ENCODE measurements at places on chromosomes 7 and 10.

GRCh38 chr10:77643795-77644468 lies 6.3 kb upstream of the KCNMA1 start:
- peak; percentile 38 for DNase-seq

DNA sequence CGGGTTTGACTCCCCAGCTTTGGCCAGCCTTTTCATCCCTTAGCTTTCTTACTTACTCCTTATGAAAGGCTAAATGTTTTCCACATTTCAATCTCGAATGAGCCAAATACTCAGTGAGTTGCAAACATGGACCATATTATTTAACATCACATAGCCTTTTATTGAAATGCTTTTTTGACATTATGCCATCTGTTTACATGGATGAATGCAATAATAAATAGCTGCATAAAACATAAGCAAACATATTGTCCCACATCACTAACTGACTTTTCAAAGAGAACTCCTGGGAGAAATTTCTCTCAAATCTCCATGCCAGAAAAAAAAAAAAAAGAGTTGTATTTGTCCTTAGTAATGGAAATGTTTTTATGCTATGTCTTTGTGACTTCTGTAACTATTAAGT lies 134.9 kb downstream of the LSMEM1 start:
- no peak for DNase-seq

GRCh38 chr10:283916-284356 lies 148.7 kb downstream of the ZMYND11 start:
- no peak for DNase-seq

DNA sequence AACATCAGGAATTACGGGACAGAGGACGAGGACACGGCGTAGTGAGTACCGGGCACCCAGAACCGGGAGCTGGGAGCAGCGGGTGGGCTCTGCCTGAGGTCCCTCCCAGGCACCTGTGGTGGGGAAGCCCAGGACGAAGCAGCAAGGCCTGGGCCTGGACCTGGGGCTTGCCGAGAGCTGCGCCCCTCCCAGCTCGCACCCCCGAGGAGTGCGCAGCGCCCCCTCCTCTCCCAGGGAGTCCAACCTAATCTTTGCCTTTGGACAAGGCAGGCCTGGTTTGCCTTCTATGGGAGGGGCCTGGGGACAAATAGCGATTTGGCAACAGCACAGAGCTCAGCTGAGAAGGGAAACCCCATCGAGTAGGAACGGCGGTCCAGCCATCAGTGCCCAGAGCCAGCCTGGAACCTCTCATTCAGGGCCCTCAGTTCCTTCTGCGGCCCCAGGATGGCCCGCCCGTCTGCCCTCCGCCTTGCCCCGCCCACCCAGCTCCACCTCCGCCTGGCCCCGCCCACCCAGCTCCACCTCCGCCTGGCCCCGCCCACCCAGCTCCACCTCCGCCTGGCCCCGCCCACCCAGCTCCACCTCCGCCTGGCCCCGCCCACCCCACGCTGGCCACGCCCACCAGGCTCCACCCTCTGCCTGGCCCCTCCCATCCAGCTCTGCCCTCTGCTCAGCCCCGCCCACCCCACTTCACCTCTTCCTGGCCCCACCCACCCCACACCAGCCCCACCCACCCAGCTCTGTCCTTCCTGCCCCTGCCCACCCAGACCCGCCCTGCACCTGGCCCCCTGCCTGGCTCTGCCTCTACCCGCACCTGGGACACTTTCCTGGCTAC lies 32.5 kb upstream of the KNDC1 start:
- no peak for DNase-seq

DNA sequence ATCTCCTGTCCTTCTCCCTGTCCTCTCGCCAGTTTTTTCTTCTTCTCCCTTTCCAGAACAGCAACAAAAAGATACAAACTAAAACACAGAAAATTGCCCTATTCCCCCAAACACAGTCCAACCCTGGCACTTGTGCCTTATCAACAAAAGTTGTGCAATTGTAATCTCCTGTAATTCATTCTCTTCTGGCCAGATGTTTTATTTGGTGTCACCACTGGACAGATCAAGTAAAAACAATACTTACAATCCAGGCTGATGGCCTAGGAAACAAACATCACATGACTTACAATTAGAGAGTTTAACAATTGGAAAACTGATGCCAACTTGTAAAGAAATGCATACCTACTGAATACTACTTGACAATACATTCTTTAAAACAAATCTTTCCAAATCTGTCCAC lies 231.6 kb downstream of the ETV1 start:
- no peak for DNase-seq

- no peak for DNase-seq
These were observed 30.2 kb upstream of the EZH2 start for GRCh38 chr7:148914208-148914777.

- DNase-seq = no peak
These were observed 5.4 kb downstream of the TRDMT1 start for GRCh38 chr10:17196045-17196444.

DNA sequence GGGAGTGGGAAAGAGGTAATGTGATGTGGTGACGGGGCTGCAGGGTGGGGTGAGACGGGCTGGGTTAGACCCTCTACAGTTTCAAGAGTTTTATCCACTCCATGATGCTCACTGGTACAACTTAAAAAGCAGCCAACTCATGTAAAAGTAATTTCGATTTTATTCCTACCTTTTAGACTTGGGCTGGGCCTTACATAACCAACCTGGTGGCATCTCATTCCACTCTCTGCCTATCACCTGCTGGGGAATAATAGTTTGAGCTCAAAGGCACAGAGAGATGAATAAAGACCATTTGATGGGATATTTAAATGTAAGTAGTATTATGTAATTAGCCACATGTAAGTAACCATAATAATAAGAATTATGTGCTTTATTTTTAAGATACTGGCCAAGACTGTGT lies 366.0 kb upstream of the RNF32 start:
- no peak for DNase-seq

DNA sequence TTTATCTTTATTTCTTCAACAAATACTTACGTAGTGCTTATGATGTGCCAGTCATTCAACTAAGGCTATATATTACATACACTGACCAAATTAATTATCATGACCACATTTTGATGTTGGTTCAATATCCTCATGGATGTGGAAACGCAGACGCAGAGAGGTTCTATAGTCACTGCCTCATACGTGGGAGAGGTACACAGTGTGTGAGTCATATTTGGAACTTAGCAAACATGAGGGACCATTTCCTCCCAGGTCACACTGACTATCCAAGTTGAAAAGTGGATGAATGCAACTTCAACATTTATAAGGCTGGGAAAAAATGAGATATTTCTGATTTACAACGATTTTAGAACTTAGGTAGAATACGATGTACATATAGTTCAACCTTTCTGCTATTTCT lies 113.6 kb downstream of the PRLHR start:
- DNase-seq = no peak

GRCh38 chr7:140485500-140486265 lies 6.4 kb upstream of the MKRN1 start:
- DNase-seq = no peak

DNA sequence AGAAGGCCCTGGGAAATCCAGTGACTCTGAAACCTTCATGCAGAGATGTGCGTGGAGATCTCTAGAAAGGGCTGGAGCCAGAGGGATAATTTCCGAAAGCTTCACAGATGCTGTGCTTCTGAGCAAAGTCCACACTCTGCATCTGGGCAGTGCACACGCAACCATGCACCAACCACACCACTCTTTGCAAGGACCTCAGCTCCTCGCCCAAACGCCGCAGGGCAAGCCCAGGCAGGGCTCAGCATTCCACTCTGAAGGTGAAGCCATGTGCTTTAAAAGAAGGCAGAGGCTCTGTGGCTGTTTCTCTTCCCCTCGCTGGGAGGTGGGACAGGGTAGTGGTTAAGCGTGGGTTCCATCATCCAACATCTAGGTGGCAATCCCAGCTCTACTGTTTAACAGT lies 48.4 kb downstream of the ASB13 start:
- no peak for DNase-seq

DNA sequence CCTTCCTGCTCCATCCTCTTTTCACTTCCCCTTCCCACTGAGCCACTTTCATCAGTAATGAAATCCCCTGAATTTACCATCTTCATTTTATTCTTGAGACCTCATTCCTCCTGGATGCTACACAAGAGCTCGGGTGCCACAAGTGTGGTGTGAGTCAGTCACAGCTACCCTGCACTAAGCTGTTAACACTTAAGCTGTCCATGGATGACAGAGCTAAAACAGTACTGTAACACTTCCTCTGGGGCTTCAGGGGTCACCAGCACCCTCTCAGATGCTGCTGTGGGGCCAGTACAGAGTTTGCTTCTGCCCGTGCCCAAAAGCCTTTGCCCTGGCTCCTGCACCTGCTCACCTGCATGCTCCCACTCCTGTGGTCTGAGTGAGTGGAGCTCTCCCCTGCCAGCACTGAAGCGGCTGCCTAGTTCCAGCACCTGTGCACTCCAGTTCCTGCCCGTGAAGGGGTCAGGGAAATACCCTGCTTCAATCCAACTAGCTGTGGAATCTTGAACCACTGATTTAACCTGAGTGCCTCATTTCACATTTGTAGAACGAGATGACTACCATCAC lies 71.9 kb downstream of the POT1 start:
- DNase-seq = no peak

- DNase-seq = no peak
These were observed 34.7 kb upstream of the CFAP46 start for GRCh38 chr10:132977076-132977475.

DNA sequence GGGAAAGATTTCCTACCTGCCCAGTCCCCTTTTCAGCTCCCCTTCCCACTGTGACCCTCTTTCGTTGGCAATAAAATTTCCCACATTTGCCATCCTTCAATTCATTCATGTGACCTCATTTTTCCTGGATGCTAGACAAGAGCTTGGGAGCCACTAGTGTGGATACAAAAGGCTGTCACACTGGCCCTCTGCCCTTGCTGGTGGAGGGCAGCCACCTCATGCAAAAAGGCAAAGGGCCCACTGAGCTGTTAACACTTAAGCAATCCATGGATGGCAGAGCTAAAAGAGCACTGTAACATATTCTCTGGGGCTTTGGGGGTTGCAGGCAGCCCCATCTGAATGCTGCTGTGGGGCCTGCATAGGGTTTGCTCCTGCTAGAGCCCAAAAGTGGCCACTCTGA lies 315.1 kb downstream of the NEBL start:
- DNase-seq = no peak

- DNase-seq = no peak
These were observed 196.8 kb downstream of the PTN start for GRCh38 chr7:137146552-137147337.

DNA sequence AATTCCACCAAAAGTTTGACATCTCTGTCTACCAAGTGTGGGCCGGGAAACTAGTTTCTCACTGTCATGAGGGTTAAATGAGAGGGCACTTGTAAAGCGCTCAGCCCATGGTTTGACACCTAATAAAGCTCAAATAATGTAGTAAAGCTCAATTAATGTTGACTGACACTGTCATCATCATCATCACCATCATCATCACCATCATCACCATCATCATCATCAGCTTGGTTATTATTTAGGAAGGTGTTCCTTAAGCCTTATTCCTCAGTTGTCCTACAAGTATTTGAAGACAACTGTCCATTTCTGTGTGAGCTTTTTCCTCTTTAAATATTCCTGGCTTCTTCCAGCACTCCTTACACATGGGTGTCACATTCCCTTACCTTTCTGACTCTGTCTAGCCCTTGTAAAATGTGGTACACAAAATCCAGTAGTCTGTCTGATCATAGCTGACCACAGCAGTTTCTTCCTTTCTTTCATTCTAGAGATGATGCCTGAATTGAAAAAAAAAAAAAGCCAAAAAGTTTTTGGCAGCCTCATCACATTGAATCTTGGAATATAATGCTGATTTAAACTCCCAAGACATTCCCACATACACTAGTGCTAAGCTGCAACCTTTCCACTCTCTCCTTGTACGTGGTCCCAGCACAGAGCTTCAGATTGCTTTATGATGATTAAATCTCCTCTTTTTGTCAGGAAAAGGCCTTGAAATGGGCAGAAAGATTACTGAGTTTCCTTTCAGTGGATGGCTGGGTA lies 40.6 kb upstream of the SEPHS1 start:
- DNase-seq = no peak

- no peak for DNase-seq
These were observed 38.2 kb downstream of the ANXA8 start for GRCh38 chr10:47445720-47446119.

- no peak for DNase-seq
These were observed 31.8 kb downstream of the CHST3 start for GRCh38 chr10:71995887-71996575.

GRCh38 chr7:33258491-33258951 lies 129.2 kb downstream of the BBS9 start:
- no peak for DNase-seq

GRCh38 chr10:78187371-78187770 lies 153.7 kb downstream of the RPS24 start:
- DNase-seq = no peak

DNA sequence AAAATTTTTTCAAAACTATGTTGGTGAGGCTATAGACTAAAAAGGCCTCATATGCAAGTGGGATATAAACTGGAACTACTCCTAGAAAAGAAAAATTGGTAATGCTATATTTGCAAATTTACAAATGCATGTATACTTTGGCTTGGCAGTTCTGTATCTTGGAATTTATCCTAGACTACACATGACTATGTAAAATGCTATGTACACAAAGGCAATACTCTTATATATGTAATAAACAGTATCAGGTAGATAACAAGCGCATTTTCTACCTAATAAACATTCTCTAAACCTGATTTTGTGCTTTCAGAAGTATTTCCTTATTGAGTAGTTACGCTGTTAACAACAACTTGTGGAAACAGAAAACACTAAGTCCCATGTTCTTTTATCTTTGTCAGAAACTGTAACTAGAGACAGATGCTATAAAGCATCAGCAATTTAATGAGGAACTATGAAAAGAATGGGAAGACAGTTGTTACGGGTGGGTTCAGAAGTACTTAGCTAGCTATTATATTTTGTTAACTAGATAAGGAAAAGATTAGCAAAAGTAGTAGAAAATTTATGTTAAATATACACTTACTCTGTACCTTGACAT lies 107.8 kb downstream of the ARHGAP12 start:
- DNase-seq = no peak

DNA sequence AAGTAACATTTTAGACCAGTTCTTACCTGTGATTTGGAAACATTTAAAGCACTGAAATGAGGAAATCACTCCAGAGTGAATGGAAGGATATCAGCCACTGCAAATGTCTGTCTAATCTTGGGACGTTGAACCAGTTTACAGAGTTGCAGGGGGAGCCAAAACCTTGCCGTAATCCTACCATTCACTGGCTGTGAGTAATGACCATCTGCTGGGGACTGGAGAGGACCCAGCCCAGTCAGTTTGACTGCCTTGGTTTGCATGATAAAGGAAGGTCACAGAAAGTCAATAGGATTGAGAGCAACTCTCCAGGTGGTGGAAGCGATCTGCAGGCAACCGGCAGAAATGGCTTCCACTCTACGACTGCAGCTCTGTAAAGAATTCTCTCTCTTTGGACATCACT lies 167.2 kb downstream of the AKR1D1 start:
- no peak for DNase-seq

- DNase-seq = no peak
These were observed 310.0 kb downstream of the PPP1R3A start for GRCh38 chr7:113608782-113609181.

All from head of caudate nucleus (tissue), 42 donors.